ENCODE measurements at places on chromosomes 6 and 20.

DNA sequence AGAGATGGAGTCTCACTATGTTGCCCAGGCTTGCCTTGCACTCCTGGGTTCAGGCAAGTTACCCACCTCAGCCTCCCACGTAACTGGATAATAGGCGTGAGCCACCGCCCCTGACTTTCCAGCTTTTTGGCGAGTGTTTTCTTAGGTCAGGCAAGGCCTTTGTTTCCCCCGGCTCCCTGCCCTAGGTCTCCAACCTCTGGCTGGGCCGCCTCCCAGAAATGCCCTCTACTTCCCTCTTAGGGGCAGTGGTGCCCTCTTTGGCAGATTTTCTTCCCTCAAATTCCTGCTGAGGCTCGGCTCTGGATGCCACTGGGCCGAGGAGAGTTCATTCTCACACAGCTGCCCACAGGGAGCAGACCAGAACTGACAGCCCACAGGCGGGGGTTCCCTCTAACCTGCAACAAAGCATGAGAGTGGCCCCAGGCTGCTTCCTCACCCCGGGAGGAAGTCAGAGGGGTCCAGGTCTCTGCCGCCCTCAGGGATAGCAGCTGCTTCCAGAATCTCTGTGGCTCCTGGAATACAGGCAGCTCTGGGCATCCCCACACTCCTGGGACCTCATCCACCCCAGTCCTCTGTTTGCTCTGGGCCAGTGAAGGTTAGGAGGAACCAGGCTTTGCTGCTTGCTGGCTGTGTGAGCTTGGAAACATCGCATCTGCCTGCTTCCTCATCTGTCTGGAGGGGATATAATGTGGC, 56.5 kb downstream of the TCP11 start:
- no peak for DNase-seq

GRCh38 chr20:6566821-6567220, 200.7 kb upstream of the BMP2 start:
- no peak for DNase-seq

DNA sequence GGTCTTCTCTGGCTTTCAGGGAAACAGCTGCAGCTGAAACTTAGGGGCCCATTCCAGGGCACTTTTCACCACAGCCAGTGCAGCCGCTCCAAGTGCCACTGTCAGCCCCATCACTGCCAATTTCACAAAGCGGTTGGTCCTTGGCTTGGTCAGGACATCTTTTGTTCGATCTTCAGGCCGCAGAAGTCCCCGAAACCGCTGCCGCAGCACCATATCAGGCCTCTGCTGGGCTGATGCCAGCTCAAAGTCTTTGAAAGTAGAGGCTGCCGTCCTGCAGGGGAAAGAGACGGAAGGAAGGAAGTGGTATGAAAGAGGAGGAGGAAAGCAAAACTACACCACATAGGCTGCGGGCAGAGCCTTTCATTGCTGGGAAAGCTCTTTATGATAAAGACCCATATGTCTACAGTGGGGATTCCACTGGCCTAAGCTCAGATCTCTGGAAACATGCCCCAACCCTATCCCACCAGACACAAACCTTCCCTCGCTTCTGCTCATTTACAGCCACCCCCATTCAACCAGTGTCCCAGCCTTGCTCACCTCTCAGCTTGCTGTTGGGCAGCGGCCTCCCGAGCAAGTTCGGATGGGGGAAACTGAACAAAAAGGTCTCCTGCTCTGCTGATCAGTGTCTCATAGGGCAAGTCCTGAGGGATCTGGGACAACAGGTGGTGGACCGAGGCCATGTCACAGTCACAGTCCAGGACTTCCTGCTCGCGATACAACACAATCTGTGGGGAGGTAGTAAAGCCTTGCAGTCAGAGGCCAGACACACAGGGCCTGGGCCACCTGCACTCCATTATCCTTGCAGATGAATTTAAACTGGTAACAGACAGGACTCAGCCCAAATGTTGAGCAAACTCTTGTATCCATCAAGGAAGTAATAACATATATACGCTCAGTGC, 23.5 kb downstream of the TBC1D20 start:
- DNase-seq = no peak

DNA sequence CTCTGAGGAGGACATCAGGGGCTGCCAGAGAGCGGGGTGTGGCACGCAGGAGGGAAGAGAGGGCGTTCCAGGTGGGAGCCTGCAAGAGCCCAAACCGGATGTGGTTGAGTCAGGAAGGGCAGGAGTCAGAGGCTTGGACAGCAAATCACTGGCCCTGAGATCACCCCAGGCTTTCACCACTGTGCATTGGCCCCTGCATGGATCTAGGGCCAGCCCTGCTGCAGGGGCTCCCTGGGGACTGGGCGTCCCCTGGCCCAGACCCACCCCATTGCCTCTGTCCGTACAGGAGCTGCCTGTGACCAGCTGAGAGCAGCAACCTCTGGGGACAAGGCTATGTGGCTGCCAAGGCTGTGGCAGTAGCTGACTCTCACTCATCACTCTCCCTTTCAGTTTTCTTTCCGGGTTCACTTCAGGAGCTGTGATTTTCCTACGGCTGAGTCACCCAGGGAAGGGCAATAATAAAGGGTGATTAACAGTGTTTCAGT, 33.9 kb downstream of the KCNK17 start:
- no peak for DNase-seq

DNA sequence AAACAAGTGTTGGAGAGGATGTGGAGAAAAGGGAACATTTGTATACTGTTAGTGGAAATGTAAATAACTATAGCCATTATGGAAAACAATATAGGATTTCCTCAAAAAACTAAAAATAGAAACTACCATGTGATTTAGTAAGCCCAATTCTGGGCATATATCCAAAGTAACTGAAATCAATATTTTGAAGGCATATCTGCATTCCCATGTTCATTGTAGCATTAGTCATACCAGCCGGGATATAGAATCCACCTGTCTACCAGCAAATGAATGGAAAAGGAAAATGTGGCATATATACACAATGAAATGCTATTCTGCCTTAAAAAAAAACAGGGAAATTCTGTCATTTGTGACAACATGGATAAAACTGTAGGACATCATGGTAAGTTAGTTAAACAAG, 15.3 kb upstream of the C6orf58 start:
- no peak for DNase-seq

GRCh38 chr6:157723376-157723775, 99.7 kb upstream of the SNX9 start:
- DNase-seq = no peak

DNA sequence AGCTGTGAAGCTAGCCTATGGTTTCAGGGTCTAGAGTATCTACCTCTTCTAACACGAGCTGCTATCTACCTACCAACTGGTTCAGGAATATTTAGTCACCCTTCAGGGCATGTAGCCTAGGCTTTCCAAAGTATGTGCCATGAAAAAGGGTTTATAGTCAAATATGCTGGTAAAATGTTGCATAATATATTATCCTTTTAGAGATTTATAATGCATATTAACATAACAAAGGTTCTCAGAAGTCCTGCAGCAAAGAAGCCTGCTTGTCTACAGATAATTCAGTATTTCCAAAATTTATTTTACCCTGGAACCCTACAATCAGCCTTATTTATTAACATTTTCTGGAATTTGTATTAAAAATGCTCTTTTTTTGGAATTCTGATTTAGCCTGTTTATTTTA, 56.0 kb downstream of the PRDM13 start:
- no peak for DNase-seq

GRCh38 chr6:3446184-3446583, 10.7 kb downstream of the SLC22A23 start:
- DNase-seq = no peak
